Activated CD4-positive, alpha-beta T cell treated with anti-CD3 and anti-CD28 coated beads, Interleukin-2, amount 10 ng/mL, durations not matched to agents 7 days and 5 days (primary cell): ENCODE measurements at places on chromosomes 6 and 20. TPM values are rescaled to one million over a fixed set of nuclear protein-coding genes. Genes with fewer than 3 reads are reported as not detected.

NOX3 gene
- total RNA-seq = not detected

TNF gene
- total RNA-seq = 46.5 TPM

- DNase-seq = no peak
Measured at GRCh38 chr6:134768931-134769330, 181.0 kb downstream of the ALDH8A1 start.

DNA sequence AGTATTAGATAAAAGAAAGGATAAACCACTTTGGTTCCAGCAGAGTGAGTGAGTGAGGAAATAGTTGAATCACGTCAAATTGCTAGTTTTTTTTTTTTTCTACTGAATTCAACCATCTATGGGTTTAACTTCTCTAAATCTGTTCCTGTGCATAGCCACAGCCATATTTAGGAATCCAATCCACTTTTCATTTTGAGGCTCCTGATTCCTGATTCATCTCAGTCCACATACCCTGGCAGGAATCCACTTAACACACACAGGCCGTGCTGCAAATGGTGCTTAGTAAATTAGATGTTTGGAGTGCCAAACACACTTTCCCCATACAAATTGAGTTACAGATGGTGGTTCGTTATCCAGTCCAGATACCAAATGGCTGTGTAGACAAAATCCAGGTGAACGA is 220.3 kb downstream of the ALDH8A1 start:
- no peak for DNase-seq

DNA sequence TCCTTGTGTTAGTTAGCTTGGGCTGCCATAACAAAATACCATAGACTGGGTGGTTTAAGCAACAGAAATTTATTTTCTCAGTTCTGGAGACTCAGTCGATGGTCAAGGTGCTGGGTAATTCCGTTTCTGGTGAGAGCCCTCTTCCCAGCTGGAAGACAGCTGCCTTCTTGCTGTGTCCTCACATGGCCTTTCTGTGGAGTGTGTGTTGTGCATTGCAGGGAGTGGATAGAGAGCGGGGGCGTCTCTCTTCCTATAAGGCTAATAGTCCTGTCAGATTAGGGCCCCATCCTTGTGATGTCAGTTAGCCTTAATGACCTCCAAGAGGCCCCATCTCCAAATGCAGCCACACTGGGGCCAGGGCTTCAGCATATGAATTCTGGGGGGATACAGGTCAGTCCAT is 19.2 kb downstream of the CHMP4B start:
- DNase-seq = no peak

GRCh38 chr20:23541330-23541729 is 27.0 kb downstream of the CST9L start:
- DNase-seq = no peak

DNA sequence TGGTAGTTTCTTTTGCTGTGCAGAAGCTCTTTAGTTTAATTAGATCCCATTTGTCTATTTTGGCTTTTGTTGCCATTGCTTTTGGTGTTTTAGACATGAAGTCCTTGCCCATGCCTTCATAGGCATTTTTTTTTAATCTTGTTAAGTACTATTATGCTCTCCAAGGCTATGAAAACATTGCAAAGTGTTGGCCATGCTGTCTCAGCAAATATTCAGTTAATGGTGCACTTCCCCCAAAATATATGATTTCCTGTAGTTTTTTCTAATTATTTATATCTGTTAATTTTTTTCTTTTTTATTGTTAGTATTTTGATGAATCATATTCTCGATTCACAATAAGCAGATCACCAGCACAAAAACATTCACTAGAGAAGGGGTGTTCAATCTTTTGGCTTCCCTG is 806.1 kb upstream of the FLRT3 start:
- DNase-seq = no peak

MYLK4 gene
- total RNA-seq = 0.69 TPM

FRK gene
- 0.02 TPM for total RNA-seq

MUC21 gene
- not detected for total RNA-seq

DNA sequence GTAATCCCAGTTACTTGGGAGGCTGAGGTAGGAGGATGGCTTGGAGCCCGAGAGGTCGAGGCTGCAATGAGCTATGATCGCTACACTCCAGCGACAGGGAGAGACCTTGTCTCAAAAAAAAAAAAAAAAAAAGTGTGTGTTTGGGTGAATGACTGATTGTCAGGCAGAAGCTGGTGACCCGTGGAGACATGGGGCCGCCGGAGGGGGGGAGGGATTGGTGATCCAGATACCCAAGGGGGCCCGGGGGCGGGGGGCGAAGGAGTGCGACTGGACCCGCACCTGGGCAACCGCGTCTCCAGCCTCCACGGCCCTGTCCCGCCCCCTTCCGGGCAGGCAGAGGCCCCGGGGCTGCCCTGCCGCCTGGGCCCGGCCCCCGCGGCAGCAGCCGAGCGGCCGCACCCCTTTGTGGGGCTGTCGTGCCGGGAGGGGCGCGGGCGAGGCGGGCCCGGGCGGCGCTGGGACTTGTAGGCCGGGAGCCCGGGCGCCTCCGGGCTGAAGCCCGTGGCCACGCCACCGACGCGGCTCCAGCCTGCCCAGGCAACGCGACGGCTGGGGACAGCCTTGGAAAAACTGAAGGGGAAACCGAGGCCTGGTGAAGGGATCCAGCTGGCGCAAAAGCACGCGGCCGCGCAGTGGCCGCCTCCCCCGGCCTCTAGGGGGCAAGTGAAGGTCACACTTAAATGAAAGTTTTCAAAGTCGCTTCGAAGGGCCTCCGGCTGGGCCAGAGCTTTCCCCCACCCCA is 2.1 kb upstream of the RBM38 start:
- peak; percentile 49 for DNase-seq

GRCh38 chr6:106187424-106187982 is 101.4 kb downstream of the PRDM1 start:
- no peak for DNase-seq

TCP11 gene
- total RNA-seq = not detected
